ENCODE measurements at places on chromosomes 7 and 10.

DNA sequence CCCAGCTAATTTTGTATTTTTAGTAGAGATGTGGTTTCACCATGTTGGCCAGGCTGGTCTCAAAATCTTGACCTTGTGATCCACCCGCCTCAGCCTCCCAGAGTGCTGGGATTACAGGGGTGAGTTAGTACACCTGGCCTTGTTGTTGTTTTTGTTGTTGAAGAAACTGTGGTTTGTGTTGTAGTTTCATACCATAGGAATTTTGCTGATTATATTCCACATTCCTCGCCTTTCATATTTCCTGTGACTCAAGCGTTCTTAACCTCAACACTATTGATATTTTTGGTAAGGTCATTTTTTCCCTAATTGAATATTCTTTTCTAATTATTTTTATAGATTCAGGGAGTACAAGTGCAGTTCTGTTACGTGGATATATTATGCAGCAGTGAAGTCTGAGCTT, 16.7 kb downstream of the LIPF start:
- no peak for DNase-seq

GRCh38 chr10:116961406-116962251, 43.4 kb downstream of the SHTN1 start:
- peak; percentile 53 for DNase-seq

- DNase-seq = peak; percentile 27
Observed at GRCh38 chr7:96414931-96415292, 93.0 kb upstream of the SLC25A13 start.

DNA sequence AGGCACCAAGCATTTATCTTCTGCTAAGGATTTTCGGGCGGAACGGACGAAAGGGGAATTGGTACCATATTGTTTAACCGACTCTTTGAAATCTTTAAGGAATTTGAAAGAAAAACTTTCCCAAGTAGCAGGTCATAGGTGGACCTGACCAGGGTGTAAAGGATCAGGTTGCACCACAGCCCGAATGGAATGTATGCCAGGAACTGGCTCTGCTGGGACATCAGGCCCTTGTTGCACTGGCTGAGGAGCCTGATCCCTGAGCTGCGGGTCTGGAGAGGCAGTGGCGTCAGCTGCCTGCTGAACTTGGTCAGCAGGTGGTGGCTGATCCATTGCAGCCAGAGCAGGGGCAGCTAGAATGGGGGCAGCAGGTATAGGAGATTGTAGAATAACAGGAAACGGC, 41.4 kb upstream of the AKR1C2 start:
- DNase-seq = no peak

DNA sequence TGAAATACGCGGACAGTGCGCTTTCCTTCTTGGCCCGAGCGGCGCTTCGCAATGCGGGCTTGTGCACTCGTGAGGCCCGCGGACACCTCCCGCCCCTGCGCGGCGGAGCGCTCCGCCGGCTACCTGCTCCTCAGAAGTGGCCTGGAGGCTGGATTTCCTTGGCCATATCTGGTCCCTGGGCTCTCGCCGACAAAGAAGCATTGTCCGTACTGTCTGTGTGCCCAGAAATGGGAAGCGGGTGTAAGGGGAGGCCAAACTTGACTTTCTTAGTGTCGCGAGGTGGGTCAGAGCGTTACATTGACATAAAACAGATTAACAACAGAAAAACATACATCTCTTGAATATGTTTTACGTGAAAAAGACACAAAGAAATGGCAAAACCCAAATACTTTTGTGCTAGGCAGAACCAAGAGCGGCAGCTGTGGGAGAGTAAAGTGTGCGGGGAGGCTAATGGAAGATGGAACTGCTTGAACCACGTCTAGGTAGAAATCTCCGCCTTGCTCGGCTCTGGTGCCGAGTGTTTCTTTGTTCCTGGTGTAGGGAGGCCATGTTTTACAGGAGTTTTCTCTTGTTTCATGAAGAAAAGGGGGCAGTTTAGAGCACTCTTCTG, 1.4 kb downstream of the LANCL2 start:
- DNase-seq = peak; percentile 26

DNA sequence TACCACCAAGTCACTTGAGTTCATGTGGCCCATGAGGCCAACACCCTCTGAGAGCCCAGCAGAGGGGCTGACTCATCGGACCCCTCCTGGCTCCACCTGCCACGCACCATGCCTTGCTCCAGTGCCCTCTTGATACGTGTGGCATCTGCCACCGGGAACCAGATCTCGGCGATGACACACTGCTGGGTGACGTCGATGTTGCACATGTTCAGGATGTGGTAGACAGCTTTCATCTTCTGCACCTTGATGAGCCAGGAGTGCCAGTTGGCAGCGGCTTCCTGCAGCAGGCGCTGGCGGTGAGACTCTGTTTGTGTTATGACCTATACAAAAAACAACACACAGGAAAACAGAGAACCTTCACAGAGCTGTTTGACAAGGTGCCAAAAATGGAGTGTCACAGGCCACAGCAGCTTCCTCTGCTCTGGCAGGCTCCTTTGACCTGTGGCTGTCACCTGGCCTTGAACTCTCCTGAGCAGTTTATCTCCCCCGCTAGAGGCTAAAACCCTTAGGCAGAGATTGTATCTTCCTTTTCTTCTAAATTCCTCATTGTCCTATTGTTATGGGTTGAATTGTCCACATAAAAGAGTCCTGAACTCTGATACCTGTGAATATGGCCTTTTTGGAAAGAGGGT, 45.2 kb upstream of the TMEM213 start:
- DNase-seq = peak; percentile 25

DNA sequence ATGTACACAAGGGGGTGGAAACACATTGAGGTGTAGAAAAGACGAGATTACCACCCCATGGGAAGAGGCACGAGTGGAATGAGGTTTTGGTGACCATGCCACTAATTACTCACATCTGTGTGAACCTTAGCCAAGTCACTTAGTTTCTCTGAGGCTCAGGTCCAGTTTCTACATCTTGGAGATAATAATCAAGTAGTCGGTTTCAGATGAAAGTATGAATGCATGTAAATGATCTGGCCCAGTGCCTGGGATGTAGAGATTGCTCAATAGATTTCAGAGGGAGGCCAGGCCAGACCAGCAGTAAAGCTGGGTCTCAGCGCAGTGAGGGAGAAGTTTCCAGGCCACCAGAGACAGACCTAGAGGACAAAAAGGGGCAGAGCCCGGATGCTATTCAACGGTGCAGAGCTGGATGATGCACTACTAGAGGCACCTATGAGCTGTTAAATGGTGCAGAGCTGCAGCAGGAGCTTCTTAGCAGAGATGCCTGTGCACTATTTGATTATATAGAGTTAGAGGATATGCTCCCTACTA, 725.1 kb downstream of the GRID1 start:
- DNase-seq = no peak

DNA sequence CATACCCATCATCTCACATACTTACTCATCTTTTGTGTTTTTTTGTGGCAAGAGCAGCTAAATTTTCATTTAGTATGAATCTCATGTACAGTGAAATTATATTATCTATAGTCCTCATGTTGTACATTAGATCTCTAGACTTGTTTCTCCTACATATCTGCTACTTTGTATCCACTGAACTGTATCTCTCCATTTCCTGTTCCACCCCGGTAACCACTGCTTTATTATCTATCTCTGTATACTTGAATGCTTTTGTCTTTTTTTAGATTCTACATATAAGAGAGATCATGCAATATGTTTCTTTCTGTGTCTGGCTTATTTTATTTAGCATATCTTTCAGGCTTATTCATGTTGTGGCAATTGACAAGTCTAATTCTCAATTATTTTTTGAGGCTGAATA, 125.1 kb downstream of the ANKRD7 start:
- no peak for DNase-seq

- peak; percentile 46 for DNase-seq
Observed at GRCh38 chr7:18834577-18834976, 282.9 kb downstream of the TWIST1 start.

GRCh38 chr10:124755581-124755980, 11.4 kb upstream of the FAM53B start:
- DNase-seq = no peak

GRCh38 chr7:100582041-100582579, 3.8 kb downstream of the LRCH4 start:
- no peak for DNase-seq

DNA sequence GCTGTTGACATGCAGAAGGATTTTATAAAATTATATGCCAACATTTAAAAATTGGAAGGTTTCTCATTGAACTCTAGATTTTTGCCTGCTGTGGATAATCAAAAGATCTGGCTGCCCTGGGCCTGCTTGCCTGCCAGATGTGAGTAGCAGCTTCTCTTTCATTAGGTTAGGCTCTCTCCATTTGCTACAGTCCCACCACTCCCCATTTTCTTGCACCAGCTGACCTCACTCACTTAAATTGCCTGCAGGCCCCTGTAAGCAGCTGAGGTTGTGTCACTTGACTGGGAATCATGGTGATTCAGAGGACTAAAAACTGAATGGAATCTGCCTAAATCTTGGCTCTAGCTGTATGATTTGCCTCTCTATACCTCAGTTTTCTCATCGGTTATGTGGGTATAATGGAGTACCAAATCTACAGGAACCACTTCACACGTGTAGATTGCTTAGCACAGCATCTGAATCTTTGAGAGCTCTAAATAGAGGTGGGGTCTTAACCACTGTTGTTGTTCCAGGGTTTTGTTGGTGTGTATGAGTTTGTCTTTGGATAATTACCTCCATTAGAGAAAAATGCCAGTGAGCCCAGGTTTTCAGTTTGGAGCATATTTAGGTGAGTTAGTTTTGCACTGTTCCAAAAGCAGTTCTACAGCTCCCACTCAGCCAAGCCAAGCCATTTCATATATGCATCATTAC, 18.6 kb upstream of the RAPGEF5 start:
- DNase-seq = no peak

- no peak for DNase-seq
Observed at GRCh38 chr10:7679256-7679655, 12.5 kb upstream of the ITIH5 start.

DNA sequence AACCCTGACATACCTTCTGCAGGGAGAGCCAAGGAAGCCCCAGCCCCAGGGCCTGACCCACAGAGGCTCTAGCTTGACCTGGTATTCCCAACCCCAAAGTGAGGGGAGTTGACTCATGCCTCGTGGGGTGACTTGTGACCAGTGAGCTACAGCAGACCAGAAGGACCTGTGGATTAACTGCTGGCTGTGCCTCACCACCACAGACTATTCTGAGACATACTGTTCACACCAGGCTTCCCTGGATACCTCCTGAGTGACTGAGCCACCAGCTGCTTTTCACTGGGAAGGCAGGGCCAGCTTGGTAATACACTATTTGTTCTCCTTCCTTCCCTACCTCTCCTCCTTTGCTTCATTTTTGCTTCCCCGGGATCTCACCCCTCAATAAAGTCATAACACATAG, 7.3 kb downstream of the PLXNA4 start:
- DNase-seq = no peak

DNA sequence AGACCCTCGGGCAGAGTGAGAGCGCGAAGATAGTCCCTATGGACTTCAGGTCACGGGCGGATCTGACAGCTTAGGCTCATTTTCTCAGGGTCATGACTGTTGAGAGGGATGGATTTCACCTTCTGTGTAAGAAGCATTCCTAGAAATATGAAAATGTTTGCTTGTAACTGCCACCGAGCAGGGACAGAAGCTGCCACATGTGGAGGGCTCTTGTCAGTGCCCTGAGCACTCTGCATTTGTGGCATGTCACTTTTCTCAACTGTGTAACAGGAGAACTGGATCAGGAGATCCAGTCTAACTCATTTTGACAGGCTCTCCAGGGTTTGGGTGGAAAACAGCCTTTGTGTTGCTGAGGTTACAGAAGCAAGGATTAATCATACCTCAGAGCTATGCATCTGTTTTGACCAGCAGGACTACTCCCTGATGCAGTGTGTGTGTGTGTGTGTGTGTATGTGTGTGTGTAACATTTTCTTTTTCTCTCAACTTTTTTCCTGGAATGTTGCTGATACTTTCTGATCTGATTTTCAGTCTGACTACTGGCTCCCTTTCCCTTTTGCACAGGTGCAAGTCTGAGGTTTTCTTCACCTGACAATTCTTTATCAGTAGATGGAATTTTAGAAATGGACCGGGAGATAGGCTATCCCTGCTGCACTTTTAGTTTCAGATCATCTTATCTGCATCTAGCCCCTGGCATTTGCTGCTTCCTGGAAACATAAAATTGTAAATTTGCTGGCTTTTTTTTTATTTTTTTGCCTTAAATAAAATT, 183.3 kb downstream of the STK31 start:
- peak; percentile 26 for DNase-seq

- no peak for DNase-seq
Observed at GRCh38 chr7:132489776-132490237, 86.5 kb downstream of the PLXNA4 start.

DNA sequence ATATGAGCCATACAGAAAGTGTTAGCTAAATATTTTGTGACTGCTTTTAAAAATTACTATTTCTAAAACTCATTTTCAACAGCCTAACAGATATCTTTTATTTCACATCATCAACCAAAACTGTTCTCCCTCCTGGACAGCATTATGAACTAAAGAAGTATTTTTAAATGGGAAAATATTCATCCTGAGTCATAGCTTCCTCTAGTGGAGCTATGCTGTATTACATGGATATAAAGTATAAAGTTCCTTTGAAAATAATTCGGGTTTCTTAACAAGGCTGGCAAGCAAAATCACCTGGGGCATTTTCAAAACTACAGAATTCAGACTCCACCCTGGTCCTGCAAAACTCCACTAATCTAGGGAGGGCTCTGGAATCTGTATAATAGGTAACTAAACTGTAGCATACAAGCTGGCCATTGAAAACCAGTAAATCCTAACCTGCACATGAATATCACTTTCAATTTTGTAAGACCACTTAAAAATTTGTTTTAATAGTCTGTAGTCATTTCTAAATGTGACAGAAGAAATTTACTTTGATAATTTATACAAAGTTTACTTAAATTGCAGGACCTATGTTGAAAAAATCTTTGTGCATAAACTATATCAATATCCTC, 53.5 kb downstream of the SCIN start:
- peak; percentile 46 for DNase-seq

DNA sequence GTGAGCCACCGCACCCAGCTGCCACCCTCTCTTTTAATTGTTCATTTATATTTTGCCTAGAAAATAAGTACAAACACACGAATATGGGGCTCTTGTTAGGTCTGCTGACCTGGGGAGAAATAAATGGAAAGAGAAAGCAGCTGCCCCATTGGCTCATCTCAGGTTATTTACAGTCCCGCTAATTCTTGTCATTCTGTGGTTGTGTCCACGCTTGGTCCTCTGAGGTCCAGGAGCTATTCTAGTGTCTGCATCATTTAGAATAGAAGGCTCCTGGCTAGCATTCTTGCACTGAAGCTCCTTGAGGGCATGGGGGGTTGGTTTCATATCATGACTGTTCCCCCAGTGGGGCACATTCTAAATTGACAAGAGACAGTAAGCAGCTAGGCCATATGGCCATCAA, 128.5 kb downstream of the TACC2 start:
- no peak for DNase-seq

- no peak for DNase-seq
Observed at GRCh38 chr7:128026551-128026950, 4.7 kb downstream of the LRRC4 start.

DNA sequence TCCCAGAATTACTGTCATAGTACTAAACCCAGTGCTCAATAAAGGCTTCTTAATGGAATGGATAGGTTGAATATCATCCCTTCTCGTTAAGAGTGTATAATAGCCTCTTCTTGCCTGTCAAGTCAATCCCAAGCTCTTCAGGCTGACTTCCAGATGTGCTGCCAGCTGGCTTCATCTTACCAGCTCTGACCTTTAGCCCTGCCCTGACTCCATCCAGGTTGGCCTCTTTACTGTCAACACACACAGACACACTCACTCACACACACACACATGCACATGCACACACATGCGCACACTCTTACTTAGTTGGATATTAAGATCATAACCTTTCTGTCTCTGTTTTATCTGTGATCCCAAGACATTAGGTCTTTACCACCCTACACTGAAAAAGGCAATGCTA, 49.1 kb downstream of the ASB4 start:
- DNase-seq = no peak

- DNase-seq = no peak
Observed at GRCh38 chr7:37656913-37657530, 26.5 kb upstream of the GPR141 start.

All from muscle of leg (tissue), 16 donors.